Pancreas (tissue), 10 donors: ENCODE measurements at places on chromosomes 5 and 9. TPM values are rescaled to one million over a fixed set of nuclear protein-coding genes. Genes with fewer than 3 reads are reported as not detected.

GRCh38 chr5:143395638-143396352, 7.7 kb downstream of the NR3C1 start:
- no peaks in the 10 kb centered on the region for H3K36me3 ChIP-seq
- no peak for DNase-seq
- no peak overlapping the region for H3K4me3 ChIP-seq

DNA sequence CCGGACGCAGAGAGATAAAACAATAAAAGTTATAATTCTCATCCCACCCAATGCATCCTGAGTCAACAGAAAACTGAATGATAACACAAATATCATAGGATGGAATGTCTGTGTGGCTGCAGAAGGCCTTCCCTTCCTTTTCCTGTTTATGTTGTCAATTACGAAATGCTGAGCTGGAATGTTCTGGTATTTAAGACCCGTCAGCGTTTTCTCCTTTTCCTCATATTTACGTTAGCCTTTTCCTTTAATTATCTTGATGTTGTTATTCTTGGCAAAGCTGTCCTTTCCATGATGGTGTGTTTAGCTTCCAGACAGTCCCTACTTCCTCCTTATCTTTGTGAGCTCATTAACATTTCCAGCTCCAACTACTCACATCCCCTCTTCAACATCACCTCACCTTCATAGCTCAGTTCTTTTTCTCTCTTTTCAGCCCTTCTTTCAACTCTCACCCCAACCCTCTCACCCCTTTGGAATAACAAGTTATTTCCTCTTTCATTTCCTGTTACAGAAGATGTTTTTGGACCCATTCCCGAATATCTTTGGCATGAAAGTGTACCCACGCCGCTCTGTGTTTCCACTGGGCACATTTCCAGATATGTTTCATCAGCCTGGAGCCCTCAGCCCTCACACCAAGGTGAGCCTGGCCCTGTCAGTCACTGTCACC, 221.6 kb downstream of the NR2F1-AS1 start:
- H3K4me3 ChIP-seq, result no peak overlapping the region
- no peaks in the 10 kb centered on the region for H3K4me1 ChIP-seq
- H3K36me3 ChIP-seq, result no peaks in the 10 kb centered on the region

DNA sequence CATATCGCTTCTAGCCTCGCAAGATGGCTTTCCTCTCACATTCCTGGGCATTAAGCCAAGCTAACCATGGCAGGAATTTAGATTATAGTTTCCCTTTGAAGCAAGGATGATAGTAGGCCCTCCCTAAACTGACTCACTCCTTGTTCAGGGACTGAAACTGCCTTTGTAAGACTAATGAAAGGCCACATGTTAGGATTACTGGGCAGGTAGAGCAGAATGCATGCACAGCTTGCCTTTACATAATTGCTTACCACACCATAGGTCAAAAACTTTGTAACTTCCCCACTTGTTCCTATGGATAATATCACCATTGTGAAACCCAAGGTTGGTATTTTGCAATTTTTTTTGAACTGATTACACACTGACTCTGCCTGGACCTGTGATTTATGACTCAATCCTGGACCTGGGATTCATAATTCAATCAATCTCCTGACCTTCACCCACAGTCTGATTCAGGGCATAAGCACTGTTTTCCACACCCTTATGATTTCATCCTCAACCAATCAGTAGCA, 41.0 kb upstream of the PRDM9 start:
- no peaks in the 10 kb centered on the region for H3K4me1 ChIP-seq
- no peak overlapping the region for H3K27ac ChIP-seq
- H3K4me3 ChIP-seq, result no peak overlapping the region
- H3K27me3 ChIP-seq, result no peaks in the 10 kb centered on the region

DNA sequence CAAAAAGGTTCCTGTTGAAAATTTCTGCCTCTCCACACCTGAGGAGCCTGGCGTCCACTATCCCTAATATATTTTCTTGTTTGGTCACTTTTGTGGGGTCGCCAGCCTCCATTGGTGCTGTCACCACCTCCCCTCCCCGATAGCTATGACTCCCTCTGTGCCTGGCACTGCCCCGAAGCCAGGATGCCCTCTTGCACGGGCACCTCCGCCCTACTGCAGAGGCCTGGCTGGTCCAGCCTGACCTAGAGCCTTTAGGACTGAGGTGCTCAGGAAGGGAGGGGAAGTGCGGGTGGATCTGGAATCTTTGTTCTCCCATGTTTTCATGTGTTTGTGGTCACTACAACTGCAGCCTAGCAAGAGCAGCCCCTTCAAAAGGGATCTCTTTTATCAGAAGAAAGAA, 62.6 kb downstream of the WNK2 start:
- H3K27ac ChIP-seq, result no peak overlapping the region
- H3K36me3 ChIP-seq, result peaks cover 7% of the 10 kb centered on the region

EQTN gene
- not detected for total RNA-seq

- no peaks in the 10 kb centered on the region for H3K27me3 ChIP-seq
- no peaks in the 10 kb centered on the region for H3K36me3 ChIP-seq
- no peak overlapping the region for H3K4me3 ChIP-seq
Observed at GRCh38 chr9:13352451-13352979, 73.0 kb upstream of the MPDZ start.

DNA sequence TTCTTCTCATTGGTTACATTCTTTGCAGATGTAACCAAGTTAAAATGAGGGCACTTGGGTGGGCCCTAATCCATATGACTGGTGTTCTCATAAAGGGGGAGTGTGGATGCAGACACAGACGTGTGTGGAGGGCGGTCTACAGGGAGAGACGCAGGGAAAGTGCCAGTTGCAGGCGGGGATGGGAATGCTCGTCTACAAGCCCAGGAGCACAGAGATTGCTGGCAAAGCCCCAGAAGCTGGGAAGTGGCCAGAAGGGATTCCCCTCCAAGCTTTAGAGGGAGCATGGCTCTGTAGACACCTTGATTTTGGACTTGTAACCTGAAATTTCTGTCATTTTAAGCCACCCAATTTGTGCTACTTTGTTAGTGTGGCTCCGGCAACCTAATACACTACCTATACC, 96.8 kb upstream of the CTSL start:
- H3K36me3 ChIP-seq, result no peaks in the 10 kb centered on the region
- H3K4me3 ChIP-seq, result no peak overlapping the region
- no peak overlapping the region for H3K27ac ChIP-seq
- H3K27me3 ChIP-seq, result no peaks in the 10 kb centered on the region

PFN3 gene
- total RNA-seq, result not detected

LMBRD2 gene
- total RNA-seq, result 5.4 TPM
